Vagina (tissue), 2 donors: ENCODE measurements at places on chromosomes 16 and 17.

GRCh38 chr17:31654936-31655335 lies 204.1 kb downstream of the COPRS start:
- DNase-seq: no peak

GRCh38 chr17:14123619-14124278 lies 54.4 kb downstream of the COX10 start:
- no peak for DNase-seq

GRCh38 chr17:47180337-47180736 lies 8.8 kb downstream of the CDC27 start:
- no peak for DNase-seq

DNA sequence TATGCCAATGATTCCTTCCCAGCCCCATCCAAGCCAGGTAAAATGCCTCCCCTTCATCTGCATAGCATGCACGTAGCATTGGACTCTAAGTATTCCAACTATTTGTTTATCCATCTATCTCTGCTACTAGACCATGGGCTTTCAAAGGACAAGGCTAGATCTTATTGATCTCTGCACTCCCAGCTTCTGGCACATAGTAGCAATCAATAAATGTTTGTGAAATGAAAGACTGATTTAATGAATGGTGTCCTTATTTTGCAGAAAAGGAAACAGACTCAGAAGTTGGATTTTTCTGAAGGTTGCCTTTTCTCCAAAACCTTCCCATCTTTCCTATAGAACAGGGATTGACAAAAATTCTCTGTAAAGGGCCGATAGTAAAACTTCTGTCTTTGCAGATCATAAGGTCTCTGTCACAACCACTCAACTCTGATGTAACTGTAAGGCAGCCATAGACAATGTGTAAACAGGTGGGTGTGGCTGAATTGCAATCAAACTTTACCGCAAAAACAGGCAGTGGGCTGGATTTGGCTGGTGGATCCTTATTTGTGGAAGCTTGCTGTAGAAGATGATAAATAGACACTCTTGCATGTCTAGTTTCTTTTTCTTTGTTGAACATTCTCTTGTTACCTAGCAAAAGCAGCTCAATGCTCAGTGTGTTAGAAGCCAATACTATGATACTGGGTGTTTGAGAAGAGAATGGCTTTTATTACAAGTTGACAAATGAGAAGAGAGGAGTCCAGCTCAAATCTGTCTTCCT lies 7.6 kb upstream of the CMTR2 start:
- DNase-seq: no peak

DNA sequence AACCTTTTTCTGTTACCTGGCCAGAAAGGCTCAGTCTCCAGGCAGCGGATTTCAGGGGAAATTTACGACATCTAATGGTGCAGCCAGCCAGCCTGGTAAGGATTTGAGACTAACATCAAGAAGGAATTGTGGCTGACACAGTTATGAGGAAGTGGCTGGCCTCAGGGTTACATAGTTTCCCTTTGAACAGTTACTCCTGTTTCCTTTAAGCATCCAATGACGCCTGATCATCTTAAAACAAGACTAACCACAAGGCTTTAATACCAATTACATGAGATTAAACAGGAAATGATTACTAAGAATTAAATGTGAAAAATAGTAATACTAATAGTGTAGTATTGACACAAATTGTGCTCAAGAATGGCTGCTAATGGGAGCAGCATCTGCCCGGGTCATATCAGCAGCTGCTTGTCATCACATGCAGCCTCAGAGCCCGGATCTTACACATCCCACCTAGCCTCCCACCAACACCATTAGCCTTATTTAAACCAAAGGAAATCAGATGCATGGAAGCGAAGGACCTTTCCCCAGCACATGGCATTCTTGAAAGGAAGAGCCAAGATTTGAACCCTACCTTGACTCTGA lies 431.8 kb downstream of the PMP22 start:
- no peak for DNase-seq

DNA sequence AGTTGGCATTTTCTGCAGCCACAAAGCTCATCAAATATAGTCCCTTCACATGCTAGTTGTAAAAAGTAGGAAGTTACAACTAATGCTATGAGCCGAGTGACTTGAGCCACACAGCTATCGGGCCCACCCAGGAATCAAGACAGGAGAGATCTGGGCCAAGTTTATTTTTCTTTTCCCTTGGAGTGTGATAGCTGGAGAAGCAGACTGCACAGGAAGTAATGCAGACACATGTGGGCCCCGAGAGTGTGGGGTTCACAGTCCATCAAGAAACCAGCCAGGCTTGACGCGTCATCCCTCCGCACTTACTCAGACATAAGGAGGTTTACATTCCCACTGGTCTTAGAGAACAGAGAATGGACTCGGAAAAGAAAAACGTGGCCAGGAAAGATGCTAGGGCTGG lies 403.1 kb upstream of the CDH11 start:
- DNase-seq: no peak
